Vagina (tissue), 2 donors: ENCODE measurements at places on chromosomes 16 and 17.

DNA sequence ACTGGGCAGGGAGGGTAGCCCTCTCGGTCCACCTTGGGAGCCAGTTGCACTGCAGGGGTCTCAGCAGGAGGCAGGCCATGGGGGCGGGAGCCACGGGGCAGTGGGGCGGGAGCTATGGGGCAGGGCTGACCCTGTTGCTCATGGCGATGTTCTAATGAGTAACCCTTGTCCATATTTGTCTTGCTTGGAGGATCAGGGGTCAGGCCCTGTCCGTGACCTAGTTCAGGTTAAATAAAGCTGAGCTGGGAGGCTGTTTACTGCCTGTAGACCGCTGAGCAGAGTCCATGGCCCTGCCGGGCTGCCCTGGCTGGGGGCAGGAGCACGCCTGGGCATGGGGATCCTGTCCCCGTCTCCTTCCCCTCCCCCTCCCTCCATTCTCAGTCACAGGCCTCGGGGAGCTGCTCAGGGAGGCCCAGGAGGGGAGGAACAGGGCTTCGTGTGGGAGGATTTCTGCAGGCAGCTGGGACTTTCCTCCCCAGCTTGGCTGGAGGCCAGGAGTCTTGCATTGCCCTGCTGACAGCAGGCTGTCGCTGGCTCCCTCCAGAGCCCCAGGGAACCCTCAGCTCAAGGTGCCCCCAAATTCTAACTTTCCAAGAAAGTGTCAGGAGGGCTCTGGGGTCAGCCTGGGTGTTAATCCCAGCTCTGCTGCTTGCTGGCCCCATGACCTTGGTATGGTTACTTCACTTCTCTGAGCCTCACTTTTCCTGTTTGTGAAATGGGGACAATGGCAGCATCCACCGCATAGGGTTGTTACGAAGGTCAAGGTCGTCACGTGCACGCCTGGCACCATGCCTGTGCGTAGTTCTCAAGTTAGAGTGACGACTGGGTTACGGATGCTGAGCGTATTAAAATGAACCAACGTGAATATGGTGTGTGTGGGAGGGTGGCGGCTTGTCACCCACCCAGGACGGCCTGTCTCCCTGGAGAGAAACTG is 6.1 kb upstream of the SERPINF2 start:
- no peak for DNase-seq

DNA sequence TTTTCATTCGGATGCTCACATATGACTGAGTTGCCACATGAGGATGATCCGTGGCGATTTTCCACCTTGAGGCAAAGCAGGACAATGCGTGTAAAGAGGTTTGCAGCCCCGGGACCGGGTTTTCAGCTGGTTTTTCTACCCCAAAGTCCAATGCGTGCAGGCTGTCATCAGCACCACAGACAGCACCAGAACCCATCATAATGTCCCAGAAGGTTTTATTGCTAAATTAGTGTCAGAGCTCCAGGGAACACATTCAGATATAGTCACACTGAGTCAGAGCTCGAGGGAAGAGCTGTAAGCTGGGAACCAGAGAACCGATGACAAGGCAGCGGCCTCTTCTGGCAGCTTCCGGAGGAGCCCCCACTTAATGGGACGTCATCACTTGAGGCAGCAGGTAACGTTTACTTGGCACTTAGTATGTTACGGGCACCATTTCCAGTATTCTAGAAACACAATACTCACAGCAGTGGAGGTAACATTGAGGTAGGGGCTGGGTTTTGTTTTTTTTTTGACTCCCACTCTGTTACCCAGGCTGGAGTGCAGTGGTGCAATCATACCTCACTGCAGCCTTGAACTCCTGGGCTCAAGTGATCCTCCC is 8.9 kb upstream of the NAGPA start:
- DNase-seq, result no peak

- DNase-seq, result no peak
These were observed 5.0 kb downstream of the PIK3R6 start for GRCh38 chr17:8862213-8863056.

DNA sequence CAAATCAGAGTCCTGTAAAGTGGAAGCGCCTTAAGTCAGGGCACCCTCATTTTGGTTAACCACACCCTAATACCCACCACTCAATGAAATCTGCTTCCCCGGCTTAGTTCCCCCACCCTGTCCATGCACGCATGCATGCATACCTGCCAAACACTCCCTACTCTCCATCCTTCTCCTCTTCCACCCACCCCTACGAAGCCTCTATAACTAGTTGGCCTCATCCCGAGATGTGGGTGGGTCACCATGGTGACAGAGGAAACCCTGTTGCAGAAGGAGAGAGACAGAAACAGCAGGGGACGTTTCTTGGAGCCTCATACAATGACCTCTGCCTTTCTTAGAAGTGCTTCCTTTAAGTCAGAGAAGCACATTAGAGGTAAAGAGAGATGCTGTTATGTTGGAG is 46.8 kb upstream of the DNAH9 start:
- no peak for DNase-seq

GRCh38 chr16:89170346-89171215 is 967 bp upstream of the CDH15 start:
- DNase-seq, result no peak

GRCh38 chr16:2385190-2385836 is 43.9 kb upstream of the CCNF start:
- no peak for DNase-seq

DNA sequence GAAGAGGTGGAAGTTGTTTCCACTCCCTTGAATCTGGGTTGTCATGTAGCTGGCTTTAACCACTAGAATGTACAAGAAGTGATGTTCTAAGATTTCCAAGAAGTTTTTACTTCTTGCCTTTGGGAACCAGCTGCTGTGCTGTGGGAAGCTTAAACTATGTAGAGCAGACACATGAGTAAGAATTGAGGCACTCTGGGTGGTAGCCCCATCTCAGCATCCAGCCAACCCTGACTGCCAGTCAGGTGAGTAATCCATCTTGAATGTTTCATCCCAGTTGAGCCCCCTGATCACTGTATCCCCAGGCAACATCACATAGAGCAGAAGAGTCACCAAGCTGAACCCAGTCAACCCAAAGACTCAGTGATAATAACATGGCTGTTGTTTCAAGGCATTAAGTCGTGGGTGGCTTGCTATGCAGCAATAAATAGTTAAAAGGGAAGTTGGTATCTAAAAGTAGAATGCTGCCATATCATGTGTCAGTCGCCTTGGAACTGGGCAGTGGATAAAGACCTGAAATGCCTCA is 62.8 kb upstream of the GPR139 start:
- DNase-seq, result no peak

DNA sequence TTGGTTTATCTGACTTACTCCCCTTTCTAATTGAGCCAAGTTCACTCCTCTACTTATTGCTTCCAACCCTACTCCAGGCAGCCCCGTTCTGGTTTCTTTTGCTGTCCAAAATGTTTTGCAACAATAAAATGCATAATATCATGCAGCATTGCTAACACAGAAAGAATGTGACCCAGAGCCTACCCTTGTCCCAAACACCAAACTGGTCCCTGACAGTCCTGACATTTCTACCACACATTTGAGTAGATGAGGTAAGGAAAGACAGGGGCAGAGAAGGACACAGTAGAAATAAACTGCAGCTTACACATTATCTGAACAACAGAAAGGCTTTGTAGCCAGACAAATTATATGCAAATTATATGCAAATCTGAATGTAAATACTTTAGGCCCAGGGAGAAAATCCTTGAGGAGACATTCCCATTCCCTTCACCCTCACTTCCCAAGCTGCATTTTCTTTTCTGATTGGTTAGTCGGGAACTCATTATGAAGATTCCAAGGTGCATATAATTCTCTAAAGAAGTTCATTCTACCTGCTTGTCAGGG is 31.6 kb downstream of the SOX9 start:
- DNase-seq, result no peak

- no peak for DNase-seq
These were observed 27.6 kb downstream of the ITGB3 start for GRCh38 chr17:47281216-47281615.

GRCh38 chr17:73311428-73311780 is 397 bp downstream of the CDC42EP4 start:
- no peak for DNase-seq

DNA sequence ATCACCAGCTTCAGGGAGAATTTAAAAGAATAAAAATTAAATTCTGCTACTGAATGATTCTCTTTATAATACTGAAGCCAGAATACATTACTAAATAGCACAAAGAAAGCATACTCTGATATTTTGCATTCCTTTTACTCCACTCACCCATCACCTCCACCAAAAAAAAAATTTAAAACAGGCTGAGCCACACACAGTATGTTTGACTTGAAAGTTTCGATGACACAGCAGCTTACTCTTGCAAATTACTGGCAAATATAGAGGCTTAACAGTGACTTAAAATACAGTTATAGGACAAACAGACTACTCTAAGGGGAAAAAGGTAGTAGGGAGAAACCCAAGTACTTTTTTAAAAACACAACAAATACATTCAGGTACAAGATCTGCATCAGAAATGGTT is 39.2 kb downstream of the GPATCH8 start:
- DNase-seq, result no peak

GRCh38 chr17:41648411-41649195 is 24.2 kb upstream of the KRT17 start:
- DNase-seq, result no peak

- DNase-seq, result no peak
These were observed 4.7 kb upstream of the RPRML start for GRCh38 chr17:46983782-46984181.

GRCh38 chr16:22225060-22225459 is 19.0 kb downstream of the EEF2K start:
- DNase-seq, result no peak

DNA sequence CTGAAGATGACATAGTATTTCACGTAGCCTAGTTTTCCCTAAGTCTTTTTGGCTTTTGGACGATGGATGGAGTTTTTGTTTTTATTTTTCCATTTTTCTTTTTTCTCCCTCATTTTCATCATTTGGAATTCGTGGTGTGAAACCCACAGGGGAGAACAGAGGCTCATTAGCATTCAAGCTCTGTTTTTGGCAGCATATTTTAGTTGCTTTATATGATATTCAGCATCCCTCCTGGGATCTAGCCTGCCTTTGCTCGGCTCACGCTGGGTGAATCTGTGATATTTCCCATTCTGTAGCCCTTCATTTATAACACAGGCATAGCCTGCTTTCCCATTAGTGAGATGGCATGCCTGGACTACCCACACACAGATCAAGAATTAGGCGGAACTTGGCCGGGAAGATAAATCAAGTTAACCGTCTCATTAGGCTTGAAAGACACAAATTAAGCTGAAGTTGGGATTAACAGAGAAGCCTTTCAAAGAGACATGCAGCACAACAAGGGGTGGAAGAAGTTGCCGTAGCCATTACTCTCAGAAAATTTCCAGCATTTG is 20.1 kb upstream of the CLEC19A start:
- DNase-seq, result no peak

DNA sequence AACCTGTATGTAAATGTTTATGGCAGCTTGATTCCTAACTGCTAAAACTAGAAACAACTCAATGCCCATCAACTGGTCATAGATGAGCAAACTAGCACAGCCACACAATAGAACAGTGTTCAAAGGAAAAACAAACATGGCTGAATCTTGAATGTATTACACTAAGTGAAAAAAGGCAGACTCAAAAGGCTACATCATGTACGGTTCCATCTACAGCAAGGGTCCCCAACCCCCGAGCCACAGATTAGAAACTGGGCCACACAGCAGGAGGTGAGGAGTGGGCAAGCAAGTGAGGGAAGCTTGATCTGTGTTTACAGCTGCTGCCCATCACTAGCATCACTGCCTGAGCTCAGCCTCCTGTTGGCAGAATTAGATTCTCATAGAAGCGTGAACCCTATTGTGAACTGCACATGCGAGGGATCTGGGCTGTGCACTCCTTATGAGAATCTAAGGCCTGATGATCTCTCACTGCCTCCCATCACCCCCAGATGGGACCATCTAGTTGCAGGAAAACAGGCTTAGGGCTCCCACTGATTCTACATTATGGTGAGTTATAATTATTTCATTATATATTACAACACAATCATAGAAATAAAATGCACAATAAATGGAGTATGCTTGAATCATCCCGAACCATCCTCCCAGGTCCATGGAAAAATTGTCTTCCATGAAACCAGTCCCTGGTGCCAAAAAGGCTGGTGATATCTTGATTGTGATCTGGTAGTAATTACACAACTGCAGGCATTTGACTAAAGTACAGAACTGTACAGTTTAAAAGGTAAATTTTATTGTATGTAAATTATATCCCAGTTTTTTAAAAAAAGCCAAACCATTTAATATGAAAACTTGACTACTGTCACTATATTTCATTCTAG is 7.7 kb downstream of the CEP20 start:
- DNase-seq, result no peak

DNA sequence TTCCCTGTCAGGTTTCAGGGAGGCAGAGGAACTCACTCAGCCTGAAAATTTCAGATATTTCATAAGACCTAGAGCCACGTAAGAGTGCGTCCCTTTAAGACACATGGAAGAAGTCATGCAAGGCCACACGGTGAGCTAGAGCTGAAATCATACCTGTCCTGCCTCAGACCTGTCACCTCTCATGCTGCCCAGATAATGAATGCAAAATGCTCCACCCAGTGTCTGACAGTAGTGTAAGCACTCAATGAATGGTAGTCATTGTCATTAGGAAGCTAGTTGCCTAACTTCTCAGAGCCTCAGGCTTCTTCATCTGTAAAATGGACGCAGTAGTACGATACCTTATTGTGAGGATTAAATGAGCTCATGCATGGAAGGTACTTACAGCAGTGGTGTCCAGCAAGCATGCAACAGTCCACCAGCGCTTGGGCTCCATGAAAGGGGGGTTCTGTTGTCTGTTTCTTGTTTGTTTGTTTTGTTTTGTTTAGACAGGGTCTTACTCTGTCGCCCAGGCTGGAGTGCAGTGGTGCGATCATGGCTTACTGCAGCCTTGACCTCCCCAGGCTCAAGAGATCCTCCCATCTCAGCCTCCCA is 60.7 kb downstream of the WSB1 start:
- no peak for DNase-seq

DNA sequence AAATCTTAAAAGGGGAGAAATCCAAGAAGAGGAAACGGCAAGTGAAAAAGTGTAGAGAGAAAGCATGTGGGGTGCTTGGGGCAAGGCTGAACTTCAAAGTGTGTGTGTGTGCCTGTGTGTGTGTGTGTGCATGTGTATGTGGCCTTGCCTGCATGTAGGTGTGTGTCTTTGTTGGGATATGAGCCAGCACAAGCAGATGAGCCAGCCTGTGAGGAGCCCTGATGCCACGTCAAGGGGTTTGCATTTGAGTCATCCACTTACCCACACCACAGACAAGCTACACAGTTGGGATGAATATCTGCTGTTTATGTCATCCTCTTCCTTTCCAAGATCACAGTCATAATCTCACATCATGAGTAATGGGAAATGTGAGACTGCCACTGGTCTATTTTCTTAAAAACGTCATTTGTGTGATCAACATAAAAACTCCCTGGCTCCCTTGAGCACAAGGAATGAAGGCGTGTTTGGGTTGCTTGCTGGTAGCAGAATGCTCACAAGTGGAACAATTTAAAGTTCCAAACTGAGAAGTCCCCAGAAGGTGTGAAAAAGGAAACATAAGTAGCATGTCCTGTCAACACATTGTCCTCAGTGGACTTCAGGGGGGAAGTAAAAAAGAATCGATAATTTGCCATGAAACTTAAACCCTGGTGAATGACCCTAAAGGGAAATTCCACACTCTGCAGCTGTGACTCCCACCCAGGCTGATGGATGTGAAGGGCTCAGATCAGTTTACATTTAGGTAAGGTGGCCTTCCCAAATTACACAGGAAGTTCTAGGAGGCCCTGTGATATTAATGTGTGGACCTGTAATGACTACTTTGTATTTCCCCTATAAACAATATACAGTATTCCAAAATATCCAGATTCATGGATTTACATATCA is 14.7 kb downstream of the KCTD19 start:
- DNase-seq, result no peak

- no peak for DNase-seq
These were observed 247.9 kb downstream of the SEC14L1 start for GRCh38 chr17:77388384-77389306.
